Stomach (tissue), 19 donors: ENCODE measurements at places on chromosomes 5 and 9.

- H3K4me3 ChIP-seq, result no peak overlapping the region
- H3K27ac ChIP-seq, result no peak overlapping the region
- no peaks in the 10 kb centered on the region for H3K27me3 ChIP-seq
- no peak for DNase-seq
- H3K36me3 ChIP-seq, result no peaks in the 10 kb centered on the region
- H3K4me1 ChIP-seq, result no peaks in the 10 kb centered on the region
Observed at GRCh38 chr5:97125125-97125683, 17.2 kb downstream of the LIX1 start.

DNA sequence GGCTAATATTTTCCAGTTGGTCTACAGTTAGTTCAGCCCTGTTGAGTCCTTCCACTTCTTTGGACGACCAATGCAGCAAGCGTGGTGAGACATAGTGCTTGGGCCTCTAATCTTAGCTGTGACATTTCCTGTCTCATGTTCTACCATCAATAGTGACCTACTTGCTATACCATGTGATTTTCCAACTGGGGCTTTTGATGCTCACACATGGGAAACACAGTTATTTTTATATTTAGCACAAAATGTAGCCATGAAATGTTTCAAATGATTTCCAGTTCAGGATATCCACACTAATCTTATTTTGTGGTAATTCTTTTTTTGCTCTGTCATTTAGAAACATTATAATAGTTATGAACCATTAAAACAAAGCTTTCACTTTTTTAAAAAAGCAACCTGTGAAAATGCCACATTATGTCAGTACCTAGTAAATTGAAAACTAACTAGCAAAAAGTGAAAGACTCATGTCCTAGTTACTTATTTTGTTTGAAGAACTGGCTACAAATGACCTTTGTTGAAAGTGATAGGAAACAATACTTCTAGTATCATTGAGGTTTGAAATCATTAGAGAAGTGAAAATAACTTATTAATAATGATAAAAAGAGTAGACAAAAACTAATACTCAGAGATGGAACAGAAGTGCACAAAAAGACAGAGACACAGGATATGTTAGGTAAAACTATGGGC lies 18.3 kb downstream of the MARCHF3 start:
- H3K27ac ChIP-seq, result no peak overlapping the region
- no peaks in the 10 kb centered on the region for H3K4me1 ChIP-seq
- H3K27me3 ChIP-seq, result no peaks in the 10 kb centered on the region
- H3K36me3 ChIP-seq, result no peaks in the 10 kb centered on the region
- DNase-seq, result no peak

GRCh38 chr5:39473156-39473775 lies 48.5 kb upstream of the DAB2 start:
- no peak for DNase-seq
- H3K27me3 ChIP-seq, result no peaks in the 10 kb centered on the region
- H3K4me1 ChIP-seq, result no peaks in the 10 kb centered on the region
- H3K36me3 ChIP-seq, result no peaks in the 10 kb centered on the region

DNA sequence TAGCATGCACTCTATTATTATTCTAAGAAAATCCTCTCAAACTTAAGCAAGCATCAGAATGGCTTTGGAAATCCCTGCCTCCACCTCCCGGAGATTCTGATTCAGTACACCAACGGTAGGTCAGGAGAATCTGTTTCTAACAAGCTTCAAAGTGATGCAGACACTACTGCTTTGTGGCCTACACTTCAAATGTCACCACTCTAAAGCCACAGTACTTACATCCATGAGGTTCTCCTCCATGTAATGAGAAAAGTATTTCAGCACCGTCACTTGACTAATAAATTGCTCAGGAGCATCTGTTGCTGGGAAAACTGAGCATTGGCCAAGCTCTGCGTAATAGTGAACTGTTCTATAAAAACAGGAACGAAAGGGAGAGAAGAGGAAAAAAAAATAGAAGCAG lies 4.8 kb downstream of the PLK2 start:
- H3K4me1 ChIP-seq, result peaks cover 7% of the 10 kb centered on the region
- no peak for DNase-seq
- no peak overlapping the region for H3K4me3 ChIP-seq
- H3K27me3 ChIP-seq, result no peaks in the 10 kb centered on the region
- H3K27ac ChIP-seq, result no peak overlapping the region
- peaks cover 32% of the 10 kb centered on the region for H3K36me3 ChIP-seq

DNA sequence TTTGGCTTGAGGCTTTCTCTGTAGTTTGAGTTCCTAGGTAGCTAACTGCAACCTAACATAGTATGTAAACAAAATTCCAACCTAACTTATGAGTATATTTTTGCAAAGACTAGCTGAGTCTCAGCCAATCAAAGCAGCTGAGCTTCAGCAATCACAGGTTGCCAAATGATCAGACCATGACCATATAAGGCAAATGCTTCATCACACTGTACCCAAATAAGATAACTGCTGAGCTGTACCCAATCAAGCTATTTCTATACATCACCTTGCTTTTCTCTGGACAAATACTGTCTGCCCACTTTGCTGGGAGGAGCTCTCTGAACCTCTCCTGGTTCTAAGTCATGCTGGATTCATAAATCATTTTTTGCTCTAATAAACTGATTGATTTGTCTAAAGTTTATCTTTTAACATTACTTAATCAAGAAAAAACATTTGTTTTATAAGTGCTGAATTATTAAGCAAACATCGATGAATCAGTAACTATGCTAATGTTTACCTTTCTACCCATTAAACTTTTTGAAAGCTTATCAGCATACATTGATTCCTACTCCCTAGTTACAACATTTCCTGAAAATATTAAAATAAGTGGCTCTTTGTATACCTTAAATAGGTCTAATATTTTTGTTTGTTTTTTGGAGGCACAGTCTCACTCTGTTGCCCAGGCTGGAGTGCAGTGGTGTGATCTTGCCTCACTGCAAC lies 129.7 kb upstream of the PCA3 start:
- H3K27me3 ChIP-seq, result no peaks in the 10 kb centered on the region
- DNase-seq, result no peak
- H3K4me1 ChIP-seq, result peaks cover 10% of the 10 kb centered on the region

GRCh38 chr5:76414788-76415187 lies 11.7 kb downstream of the IQGAP2 start:
- no peaks in the 10 kb centered on the region for H3K27me3 ChIP-seq
- no peak overlapping the region for H3K4me3 ChIP-seq
- no peak overlapping the region for H3K27ac ChIP-seq
- no peaks in the 10 kb centered on the region for H3K36me3 ChIP-seq
- no peak for DNase-seq

- no peaks in the 10 kb centered on the region for H3K36me3 ChIP-seq
- DNase-seq, result no peak
- no peaks in the 10 kb centered on the region for H3K4me1 ChIP-seq
- no peaks in the 10 kb centered on the region for H3K27me3 ChIP-seq
- H3K27ac ChIP-seq, result no peak overlapping the region
Observed at GRCh38 chr9:89077519-89077918, 86.3 kb downstream of the S1PR3 start.

DNA sequence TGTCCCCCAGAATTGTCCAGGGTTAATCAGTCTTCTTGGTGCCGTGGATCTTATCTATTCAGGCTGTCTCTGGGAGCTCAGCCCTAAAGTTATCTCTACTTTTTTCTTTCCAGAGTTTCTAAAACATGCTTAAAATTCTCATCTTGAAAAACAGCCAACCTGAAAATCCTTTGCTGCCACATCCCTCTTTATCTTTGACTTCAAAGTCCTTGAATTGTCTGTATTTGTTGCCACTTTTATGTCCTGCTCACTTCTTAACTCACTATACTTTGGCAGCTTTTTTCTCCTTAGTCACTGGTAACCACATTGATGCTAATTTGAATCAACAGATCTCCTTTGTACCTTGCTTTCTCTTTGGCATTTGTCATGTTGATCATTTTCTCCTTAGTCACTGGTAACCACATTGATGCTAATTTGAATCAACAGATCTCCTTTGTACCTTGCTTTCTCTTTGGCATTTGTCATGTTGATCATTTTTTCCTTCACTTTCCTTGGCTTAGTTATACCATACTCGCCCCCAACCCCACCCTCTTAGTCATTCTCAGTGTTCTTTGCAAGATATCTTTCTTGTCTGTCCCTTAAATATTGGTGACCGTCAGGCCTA lies 8.5 kb downstream of the DMXL1 start:
- no peak overlapping the region for H3K4me3 ChIP-seq
- peaks cover 5% of the 10 kb centered on the region for H3K36me3 ChIP-seq
- peaks cover 61% of the 10 kb centered on the region for H3K4me1 ChIP-seq
- DNase-seq, result no peak
- no peaks in the 10 kb centered on the region for H3K27me3 ChIP-seq

DNA sequence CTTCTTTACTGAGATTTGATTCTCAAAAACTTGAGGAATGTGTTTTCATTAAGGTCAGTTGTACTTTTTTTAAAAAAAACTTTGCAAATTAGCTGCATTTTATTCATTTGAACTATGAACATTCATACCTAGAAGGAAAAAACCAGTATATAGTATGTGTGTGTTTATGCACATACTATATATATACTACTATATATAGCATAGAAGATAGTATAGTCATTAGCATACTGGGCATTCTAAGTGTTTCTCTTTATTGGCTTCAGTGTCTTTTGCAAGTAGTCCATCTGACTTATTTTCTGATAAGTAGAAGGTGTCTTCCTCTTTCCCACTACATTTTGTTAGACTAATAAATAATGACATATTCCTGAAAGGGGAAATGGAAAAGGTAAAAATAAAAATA lies 33.0 kb downstream of the ELOVL7 start:
- no peaks in the 10 kb centered on the region for H3K27me3 ChIP-seq
- no peaks in the 10 kb centered on the region for H3K36me3 ChIP-seq
- no peak overlapping the region for H3K4me3 ChIP-seq
- DNase-seq, result no peak
- no peak overlapping the region for H3K27ac ChIP-seq
- no peaks in the 10 kb centered on the region for H3K4me1 ChIP-seq

GRCh38 chr9:107614765-107615164 lies 125.2 kb upstream of the KLF4 start:
- H3K27ac ChIP-seq, result no peak overlapping the region
- no peaks in the 10 kb centered on the region for H3K4me1 ChIP-seq
- H3K4me3 ChIP-seq, result no peak overlapping the region

GRCh38 chr5:10695759-10696543 lies 65.1 kb downstream of the DAP start:
- no peaks in the 10 kb centered on the region for H3K36me3 ChIP-seq
- no peak overlapping the region for H3K4me3 ChIP-seq
- no peak overlapping the region for H3K27ac ChIP-seq
- peaks cover 5% of the 10 kb centered on the region for H3K4me1 ChIP-seq

- no peak overlapping the region for H3K4me3 ChIP-seq
- H3K27me3 ChIP-seq, result no peaks in the 10 kb centered on the region
- H3K36me3 ChIP-seq, result no peaks in the 10 kb centered on the region
- no peaks in the 10 kb centered on the region for H3K4me1 ChIP-seq
Observed at GRCh38 chr5:82290908-82291307, 12.8 kb upstream of the RPS23 start.

- no peak for DNase-seq
- H3K4me1 ChIP-seq, result no peaks in the 10 kb centered on the region
- no peaks in the 10 kb centered on the region for H3K27me3 ChIP-seq
Observed at GRCh38 chr9:18058564-18059442, 415.1 kb upstream of the ADAMTSL1 start.

DNA sequence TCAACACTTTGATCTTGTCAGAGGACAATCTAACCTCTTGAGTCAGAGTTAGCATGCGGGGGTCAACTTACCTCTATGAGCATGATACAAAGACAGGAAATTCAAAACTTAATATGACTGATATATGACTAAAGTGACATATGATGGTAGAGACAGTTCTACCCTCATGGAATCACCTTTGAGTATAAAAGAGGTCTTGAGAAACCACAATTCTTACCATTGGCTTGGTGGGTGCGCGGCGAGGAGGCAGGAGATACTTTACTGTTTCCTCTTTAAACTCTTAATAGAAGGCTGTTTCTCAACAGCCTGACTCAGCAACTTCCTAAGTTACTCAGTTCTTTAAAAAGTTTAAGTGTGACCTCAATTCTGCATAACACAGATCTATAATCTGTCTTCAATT lies 372.8 kb downstream of the KIAA0825 start:
- no peaks in the 10 kb centered on the region for H3K4me1 ChIP-seq
- no peak overlapping the region for H3K4me3 ChIP-seq
- no peaks in the 10 kb centered on the region for H3K36me3 ChIP-seq

GRCh38 chr5:111747337-111747736 lies 9.7 kb downstream of the NREP start:
- peaks cover 22% of the 10 kb centered on the region for H3K4me1 ChIP-seq
- no peak overlapping the region for H3K27ac ChIP-seq
- no peak for DNase-seq
- H3K27me3 ChIP-seq, result no peaks in the 10 kb centered on the region
- H3K36me3 ChIP-seq, result no peaks in the 10 kb centered on the region

GRCh38 chr9:76369583-76369982 lies 24.6 kb downstream of the RFK start:
- peaks cover 79% of the 10 kb centered on the region for H3K4me1 ChIP-seq
- no peak overlapping the region for H3K4me3 ChIP-seq
- H3K27me3 ChIP-seq, result no peaks in the 10 kb centered on the region
- H3K36me3 ChIP-seq, result no peaks in the 10 kb centered on the region
- H3K27ac ChIP-seq, result peak overlapping the region; percentile 66
- DNase-seq, result peak; percentile 85

DNA sequence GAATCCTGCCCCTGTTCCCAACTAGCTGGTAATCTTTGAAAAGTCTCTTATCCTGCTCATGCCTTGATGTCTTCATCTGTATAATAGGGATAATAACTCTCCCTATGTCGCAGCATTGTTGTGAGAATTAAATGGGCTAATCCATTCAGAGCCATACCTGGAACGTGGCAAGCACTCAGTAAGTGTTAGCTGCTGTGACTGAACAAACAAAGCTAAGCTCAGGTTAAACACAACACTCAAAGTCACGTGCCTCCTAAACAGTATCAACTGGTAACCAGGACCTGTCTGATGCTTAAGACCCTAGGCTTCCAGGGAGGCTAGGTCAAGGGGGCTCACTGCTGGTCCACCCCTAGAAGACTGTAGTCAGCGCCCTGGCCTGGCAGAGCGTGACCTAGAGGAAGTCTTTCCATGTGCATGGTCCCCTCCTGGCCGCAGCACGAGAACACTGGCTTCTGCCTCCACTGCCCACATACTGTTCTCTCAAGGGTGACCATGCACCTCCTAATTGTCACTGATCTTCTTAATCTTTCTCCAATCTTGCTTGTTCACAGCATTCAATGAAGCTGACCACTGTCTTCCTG lies 211.1 kb downstream of the TTLL11 start:
- H3K36me3 ChIP-seq, result no peaks in the 10 kb centered on the region
- H3K4me1 ChIP-seq, result no peaks in the 10 kb centered on the region
- H3K4me3 ChIP-seq, result no peak overlapping the region
- DNase-seq, result no peak
- H3K27ac ChIP-seq, result no peak overlapping the region

DNA sequence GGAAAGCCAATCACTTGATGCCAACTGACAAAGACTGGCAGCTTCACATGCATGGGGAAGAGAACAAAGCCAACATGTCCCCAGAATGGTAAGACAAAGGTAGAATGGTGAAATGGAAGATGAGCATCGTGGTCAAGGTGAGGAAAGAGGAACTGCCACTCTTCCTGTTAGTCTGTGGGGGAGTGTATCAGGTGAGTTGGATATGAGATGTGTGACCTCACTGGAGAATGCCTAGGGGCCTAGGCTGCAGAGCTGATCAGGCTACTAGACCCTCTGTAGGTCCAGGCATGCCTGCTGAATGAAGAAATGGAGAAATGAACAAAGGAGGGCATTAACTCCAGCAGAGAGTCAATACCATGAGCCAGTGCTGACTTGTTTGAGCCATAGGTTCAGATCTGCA lies 112.4 kb upstream of the SLC1A3 start:
- H3K4me1 ChIP-seq, result no peaks in the 10 kb centered on the region
- no peak for DNase-seq

- DNase-seq, result no peak
- no peak overlapping the region for H3K27ac ChIP-seq
- H3K36me3 ChIP-seq, result no peaks in the 10 kb centered on the region
- peaks cover 11% of the 10 kb centered on the region for H3K27me3 ChIP-seq
Observed at GRCh38 chr5:123286891-123287290, 136.3 kb downstream of the CEP120 start.

- DNase-seq, result no peak
- H3K27ac ChIP-seq, result no peak overlapping the region
- no peak overlapping the region for H3K4me3 ChIP-seq
Observed at GRCh38 chr9:116927726-116928125, 240.6 kb downstream of the TRIM32 start.
